ENCODE measurements at places on chromosomes 2 and 18.

GRCh38 chr18:13613099-13613498, 113.3 kb downstream of the FAM210A start:
- no peak for DNase-seq

DNA sequence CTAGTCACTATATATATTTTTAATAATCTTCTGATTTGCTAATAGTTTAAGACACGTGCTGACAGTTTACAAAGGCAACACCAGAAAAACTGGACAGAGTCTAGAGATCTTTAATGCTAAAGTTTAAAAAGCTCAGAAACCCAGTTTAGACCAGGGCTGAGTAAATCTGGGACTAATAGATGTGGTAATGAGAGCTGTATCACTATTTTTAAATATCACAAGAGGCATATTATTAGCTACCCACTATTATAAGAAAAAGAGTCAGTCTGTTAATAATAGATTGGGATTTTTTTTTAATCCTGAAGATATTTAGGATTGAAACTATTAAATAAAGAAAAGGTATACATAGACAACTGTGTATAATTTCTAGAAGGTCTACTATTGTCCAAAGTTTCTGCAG, 299.9 kb downstream of the ZEB2 start:
- no peak for DNase-seq

DNA sequence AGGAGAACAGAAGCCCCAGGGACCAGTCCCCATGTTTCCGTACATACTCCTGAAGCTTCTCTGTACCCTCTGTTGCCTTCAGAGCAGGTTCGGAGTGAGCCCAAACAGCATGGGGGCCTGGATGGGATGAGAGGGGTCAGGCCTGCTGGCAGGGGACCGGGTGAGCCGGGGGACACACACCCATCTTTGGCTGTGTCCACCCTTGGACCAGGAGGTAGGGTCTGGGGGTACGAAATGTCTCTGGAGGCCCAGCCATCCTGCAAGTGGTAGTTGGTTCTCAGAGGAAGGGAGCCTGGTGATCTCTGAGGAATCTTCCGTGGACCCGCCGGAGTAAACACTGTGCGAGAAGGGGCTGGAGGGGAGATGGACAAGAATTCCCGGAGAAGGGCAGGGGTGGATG, 15.3 kb downstream of the FBLN7 start:
- no peak for DNase-seq

- DNase-seq = no peak
These were observed 1530.7 kb downstream of the LRP1B start for GRCh38 chr2:140600116-140600515.

DNA sequence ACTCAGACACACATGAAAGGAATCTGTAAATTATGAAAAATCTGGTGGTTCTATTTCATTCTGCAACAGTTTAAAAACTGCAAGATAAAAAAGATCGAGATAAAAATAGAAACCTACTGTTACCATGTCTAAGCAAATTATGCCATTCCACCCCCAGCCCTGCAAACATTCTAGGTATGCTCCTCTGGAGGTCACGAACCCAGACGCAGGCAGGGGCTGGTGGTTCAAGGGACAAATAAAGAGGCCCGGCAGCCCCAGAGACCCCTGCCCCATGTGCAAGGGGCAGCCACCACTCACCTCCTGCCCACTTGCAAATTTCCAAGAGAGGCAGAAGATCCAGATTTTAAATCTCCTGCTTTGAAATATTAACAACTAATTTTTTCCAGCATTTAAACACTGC, 210.5 kb downstream of the ANAPC1 start:
- no peak for DNase-seq

- no peak for DNase-seq
These were observed 19.3 kb upstream of the NCK2 start for GRCh38 chr2:105725388-105725787.

DNA sequence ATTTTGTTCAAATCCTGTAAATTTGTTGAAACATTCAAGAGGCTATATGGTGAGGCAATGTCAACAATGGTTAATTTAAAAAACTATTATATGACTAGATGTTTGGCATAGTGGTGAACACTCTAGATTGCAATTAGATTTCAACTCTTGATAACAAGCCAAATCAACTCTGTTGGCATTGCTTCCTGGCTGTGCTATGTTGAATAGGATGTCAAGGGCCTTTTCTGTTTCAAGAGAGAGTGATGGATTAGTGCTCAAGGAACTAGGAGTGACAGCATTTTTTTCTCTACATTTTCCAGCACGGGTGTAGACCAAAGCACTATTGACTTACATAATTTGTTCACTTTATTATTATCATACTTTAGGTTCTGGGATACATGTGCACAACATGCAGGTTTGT, 172.4 kb upstream of the KCNH7 start:
- DNase-seq = no peak

DNA sequence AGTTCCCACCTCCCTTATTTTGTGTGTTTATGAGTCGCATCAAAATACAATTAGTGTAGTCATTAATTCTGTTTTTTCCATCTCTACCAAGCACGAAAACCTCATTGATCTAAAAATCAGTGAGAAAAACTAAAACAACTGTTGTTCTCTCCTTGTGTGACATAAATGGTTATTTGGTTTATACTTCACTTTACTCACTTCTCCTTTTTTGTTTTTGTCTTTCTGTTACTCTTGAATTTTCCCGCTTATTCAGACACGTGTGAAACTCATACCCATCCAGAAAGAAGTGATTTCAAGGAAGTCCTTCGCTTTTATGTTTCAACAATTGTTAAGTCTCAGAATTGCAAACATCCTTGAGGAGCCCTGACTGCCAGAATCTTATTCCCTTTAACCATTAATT, 121.6 kb downstream of the EML6 start:
- no peak for DNase-seq

- no peak for DNase-seq
These were observed 15.7 kb downstream of the C1QL2 start for GRCh38 chr2:119142824-119143223.

DNA sequence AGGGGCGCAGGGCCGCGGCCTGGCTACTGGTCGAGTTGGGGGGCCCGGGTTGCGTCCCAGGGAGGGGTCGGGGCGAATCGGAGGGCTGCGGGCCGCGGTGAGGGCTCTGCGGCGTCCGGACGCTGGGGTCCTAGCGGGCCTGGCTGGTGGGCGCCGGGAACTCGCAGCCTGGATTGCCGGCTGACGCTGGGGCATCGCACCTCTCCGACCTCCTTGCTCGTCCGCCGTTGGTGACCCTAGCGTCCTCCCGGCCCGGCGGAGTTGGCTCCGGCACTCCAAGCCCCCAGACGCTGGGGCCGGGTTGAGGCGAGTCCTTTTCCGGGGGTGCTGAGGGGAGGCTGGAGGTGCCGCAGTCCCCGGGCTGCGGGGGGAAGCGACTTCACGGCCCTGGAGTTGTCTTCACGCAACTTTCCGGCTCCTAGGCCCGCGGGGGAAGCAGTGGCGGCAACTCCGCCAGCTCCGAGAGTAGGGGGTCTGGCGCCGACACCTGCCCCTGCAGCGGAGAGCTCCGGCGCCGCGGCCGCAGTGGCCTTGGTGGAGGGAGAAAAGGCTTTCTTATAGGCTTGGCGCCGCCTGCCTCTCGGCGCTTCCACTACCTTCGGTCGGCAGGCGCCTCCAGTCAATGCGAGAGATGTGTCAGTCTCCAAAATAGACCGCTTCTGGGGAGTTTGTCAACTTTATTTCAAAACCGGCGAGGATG, 70.3 kb downstream of the HAUS1 start:
- peak; percentile 19 for DNase-seq

GRCh38 chr2:195649629-195650190, 7.3 kb upstream of the SLC39A10 start:
- DNase-seq = no peak

- peak; percentile 45 for DNase-seq
These were observed 2.0 kb upstream of the GAL3ST2 start for GRCh38 chr2:241774419-241775222.

GRCh38 chr2:102550151-102550550, 69.2 kb upstream of the SLC9A2 start:
- DNase-seq = no peak

GRCh38 chr18:79402209-79402576, 6.5 kb downstream of the NFATC1 start:
- no peak for DNase-seq

DNA sequence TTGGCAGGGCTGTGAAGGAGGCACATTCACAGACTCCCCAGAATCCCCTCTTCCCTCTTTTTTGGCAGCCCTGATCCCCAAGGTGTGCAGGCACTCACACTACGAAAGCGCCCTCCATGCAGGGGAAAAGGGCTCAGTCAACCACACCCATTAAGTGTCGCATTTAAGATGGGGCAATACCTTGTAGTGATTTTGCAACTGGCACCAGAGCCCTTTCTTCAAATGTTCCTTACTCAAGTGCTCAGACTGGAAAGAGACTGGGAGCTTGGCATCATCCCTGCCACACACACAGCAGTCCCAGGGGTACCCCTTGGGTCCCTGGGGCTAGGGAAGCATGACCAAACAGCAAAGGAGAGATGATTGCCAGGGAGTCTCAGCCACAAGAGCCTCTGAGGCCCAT, 190.1 kb downstream of the HAUS1 start:
- no peak for DNase-seq

GRCh38 chr2:128726236-128726635, 407.6 kb upstream of the HS6ST1 start:
- DNase-seq = no peak

- no peak for DNase-seq
These were observed 41.4 kb downstream of the OXER1 start for GRCh38 chr2:42722320-42723190.

DNA sequence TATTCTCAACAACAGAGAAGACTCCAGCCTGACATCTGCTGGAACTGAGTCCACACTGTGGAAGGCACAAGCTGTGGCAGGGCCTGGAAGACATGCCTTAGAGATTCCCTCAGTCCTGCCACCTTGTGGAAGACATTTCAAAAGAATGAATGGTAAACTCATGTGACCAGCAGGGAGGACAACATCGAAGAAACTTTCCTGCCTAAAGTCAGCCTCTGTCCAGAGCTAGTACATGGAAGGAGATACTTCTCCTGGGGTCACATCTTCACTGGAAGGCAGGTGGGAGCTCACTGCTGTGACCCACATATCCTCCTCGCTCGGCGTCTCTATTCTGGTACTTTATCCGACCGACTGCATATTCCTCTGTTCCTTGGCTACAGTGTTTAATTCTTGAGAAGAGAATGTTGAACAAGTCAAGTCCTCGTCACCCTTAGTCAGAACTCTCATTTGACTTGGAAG, 59.5 kb downstream of the PUM2 start:
- peak; percentile 78 for DNase-seq

DNA sequence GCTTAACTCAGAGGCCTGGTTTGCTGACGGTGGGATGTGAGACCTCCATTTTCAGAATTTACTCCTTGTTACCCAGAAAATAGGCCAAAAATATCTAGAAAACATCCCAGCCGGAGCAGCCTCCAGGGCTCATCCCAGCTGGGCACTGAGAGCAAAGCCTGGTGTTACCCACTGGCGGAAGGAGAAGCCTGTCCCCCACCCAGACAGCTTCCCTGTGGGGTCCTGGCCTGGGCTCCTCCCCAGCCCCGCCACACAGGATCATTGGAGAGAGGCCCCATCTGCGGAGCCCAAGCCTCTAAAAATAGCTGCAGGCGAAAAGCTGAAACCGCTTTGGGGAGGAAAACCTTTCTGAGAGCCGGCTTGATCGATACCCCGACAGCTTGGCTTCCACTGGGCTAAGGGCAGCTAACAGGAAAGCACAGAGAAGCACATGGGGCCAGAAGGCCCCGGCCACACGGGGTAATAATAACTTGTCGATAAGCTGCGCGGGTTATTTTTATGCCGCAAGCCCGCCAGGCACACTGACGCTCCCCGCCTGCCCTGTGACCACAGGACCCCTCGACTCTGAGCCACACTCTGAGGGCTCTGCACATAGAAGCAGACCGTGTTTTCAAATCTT, 26.9 kb upstream of the FAHD2A start:
- DNase-seq = no peak

DNA sequence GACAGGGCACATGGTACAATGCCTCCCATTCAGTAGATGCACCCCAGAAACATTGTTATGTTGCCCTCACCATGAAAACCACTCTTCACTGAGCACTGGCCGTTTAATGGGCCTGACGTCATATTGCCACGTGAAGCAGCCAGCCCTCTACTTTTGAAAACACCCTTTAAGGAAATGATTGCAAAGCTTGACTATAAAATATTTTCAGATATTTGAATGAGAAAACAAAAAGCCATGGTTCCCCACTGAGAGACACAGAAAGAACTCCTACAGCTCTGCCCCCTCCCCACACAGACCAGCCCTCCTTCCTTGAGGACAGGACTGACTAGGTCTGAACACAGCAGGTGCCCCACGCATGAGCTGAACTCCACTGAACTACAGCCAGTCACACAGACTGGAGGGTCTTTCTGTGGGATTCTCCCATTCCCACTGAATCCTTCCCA, 349.1 kb downstream of the ANAPC1 start:
- DNase-seq = no peak

DNA sequence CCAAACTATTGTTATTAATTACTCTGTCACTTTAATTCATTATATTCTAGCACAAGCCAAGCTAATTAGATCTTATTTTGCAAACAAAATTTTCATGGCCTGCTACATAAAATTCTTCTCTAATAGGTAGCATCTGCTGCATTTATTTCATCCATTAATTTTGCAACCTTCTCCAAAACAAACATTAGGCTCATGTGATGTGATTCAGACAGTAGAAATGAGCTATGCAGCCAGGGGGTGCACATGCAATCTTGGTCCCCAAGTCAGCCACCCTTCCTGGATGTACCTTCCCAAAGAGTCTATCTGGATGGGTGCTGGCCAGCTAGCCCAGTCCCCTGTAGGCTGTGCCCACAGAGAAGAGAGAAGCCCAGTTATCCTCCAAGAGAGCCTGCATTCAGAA, 242.1 kb upstream of the OSR1 start:
- DNase-seq = no peak

DNA sequence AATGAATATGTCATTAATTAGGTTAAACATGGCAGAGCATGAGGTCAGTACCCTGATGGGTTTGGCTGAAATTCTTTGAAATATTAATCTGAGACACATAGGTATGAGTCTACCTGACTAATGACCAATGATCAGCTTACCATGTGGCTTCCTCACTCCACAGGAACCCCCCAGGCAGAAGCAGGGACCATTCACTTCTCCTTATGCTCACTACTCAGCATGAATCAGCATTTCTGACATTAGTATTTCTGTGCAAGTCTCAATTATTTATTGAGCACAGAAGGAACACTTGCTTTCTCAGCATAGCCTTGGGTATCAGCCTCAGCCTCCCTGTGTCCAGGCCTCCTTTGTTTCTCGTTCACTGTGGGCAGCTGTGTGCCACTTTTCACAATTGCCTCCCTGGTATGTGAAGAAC, 9.3 kb upstream of the KCNE4 start:
- DNase-seq = no peak

GRCh38 chr18:28183418-28184078, 6.6 kb upstream of the CDH2 start:
- no peak for DNase-seq

GRCh38 chr2:28454016-28454930, 41.6 kb upstream of the PLB1 start:
- no peak for DNase-seq

GRCh38 chr18:58813561-58814225, 51.0 kb upstream of the ZNF532 start:
- no peak for DNase-seq

GRCh38 chr18:4524096-4524495, 69.0 kb upstream of the DLGAP1 start:
- DNase-seq = no peak

Data from BE2C (cell line).